ENCODE measurements at places on chromosomes 7 and 10.
A peak's percentile ranks its signal among the peaks of the same experiment; 100 is the strongest.

- DNase-seq, result no peak
These were observed 59.6 kb upstream of the MKX start for GRCh38 chr10:27805180-27805579.

DNA sequence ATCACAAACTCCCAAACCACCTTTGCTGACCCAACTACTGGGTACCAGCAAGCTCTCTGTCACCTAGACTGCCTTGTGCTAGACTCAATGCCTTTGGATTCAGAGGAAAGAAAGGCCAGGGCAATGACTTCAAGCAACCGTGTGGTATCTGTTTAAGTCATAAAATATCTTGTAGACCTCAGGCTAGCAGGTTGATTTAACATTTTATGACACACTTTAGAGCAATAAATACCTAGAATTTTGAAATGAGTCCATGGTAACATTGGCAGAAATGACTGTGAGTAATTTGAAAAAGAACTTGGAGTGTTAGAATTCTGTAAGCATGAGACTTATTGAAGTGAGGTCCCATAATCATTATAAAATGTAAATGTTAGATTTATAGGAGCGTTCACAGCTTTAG, 87.2 kb downstream of the TWIST1 start:
- no peak for DNase-seq

DNA sequence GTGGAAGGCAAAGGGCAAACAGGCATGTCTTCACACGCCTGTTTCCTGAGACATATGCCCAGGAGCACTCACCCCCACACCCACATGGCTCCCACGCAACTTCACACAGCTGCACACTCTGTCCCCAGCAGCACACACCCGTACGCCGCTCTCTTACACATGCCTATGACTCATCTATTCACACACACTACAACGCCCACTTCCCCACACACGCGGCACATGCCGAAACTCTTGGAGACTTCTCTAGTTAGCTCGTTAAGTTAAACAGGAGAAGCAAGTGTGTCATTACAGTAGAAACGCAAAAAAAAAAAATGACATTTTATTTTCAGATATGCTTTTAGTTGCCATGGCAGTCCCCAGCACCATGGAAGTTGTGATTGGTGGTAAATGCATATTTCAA, 6.7 kb downstream of the CALN1 start:
- no peak for DNase-seq

GRCh38 chr10:113038183-113038582, 88.1 kb downstream of the TCF7L2 start:
- no peak for DNase-seq

GRCh38 chr10:86653379-86653778, 968 bp upstream of the OPN4 start:
- DNase-seq, result no peak

DNA sequence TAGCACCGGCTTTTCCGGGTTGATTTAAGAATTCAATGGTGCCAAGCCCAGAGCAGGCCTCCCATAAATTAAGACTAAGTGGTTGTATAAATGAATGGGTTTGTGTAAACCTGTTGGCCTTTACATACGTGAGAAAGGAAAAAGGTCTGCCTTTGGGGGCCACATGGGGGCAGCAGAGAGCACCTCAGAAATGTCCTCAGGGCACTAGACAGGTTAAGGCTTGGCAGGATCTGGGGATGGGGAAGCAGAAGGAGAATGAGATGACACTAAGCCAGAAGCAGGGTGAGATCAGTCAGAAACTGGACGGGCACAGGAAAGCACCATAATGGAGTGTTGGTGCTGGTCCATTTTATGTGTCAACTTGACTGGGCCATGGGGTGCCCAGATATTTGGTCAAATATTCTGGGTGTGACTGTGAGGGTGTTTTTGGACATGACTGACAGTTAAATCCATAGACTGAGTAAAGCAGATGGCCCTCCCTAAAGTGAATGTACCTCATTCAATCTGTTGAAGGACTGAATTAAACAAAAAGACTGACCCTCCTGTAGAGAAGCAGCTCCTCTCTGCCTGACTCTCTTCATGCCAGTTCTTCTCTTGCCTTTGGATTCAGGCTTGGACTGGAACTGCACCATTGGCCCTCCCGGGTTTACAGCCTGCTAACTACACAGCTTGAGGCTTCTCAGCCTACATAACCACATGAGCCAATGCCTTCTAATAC, 58.9 kb downstream of the FRMPD2 start:
- DNase-seq, result peak; percentile 34
